ENCODE measurements at places on chromosomes 6 and 20.

- no peak for DNase-seq
Observed at GRCh38 chr6:111543913-111544435, 61.0 kb upstream of the REV3L start.

GRCh38 chr6:10746915-10747250, 722 bp upstream of the TMEM14B start:
- no peak for DNase-seq

- no peak for DNase-seq
Observed at GRCh38 chr6:2020909-2021308, 224.5 kb downstream of the GMDS start.

DNA sequence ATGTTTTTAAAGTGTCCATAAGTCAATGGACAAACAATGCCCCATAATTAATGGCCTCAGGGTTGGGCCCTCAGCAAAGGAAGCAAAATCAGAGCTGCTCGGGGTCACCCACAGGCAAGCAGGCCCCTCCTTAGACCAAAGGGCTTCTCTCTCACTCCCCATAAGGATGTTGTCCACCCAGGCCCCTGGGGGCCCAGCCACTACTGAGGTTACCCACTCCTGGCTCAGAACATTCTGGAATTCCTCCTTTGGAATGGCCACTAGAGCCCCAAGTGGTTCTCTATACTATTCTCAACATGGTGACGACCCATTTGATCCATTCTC, 50.9 kb downstream of the BANF2 start:
- no peak for DNase-seq

DNA sequence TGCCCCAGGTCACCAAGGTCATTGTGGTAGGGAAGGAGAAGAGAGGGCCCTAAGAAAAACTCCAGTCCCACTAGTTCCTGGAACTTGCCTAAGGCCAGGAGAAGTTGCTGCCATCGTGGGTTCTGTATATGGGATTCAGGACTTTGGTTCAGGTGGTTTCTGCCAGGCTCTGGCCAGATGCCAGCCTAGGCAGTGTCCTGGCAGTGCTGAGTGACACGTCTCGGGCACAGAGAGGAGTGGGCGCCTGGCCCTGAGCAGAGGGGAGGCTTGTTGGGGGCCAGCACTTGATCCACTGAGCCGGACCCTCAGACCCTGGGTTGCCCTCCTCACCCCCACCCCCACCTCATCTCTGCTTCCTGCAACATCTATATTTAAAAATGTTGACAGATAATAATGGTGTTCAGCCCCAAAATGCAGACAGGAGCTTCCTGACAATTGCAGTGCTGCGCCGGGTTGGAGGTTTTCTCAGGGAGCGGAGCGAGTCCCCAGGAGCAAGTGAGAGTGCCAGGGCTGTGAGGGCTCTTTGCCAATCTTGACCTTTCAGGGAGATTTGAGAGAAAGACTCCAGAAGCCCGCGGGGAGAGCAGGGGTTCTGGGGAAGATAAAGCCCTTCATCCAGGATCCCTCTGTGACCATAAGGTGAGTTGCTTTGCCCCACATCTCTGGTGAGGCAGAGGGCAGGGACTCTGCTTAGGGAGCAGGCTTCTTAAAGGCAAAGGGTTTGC, 71.9 kb downstream of the PHACTR3 start:
- DNase-seq = no peak

GRCh38 chr6:56616967-56617366, 25.7 kb downstream of the DST start:
- no peak for DNase-seq

DNA sequence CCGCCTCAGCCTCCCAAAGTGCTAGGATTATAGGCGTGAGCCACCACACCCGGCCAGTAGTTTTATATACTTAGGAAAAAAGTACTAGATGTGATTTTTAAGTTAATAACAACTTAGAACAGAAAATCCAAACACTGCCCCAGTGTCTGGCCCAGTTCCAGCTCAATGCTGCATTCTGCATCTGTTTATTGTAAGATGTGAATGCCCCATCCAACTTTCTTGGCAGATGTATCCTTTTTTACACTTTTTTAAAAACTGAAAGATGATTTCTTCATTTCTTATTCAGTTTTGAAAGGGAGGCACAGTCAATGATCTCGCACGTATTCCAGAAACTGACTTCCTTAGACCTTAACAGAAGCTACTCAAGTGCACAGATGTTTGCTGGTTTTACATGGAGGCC, 85.6 kb upstream of the SRSF6 start:
- DNase-seq = no peak

DNA sequence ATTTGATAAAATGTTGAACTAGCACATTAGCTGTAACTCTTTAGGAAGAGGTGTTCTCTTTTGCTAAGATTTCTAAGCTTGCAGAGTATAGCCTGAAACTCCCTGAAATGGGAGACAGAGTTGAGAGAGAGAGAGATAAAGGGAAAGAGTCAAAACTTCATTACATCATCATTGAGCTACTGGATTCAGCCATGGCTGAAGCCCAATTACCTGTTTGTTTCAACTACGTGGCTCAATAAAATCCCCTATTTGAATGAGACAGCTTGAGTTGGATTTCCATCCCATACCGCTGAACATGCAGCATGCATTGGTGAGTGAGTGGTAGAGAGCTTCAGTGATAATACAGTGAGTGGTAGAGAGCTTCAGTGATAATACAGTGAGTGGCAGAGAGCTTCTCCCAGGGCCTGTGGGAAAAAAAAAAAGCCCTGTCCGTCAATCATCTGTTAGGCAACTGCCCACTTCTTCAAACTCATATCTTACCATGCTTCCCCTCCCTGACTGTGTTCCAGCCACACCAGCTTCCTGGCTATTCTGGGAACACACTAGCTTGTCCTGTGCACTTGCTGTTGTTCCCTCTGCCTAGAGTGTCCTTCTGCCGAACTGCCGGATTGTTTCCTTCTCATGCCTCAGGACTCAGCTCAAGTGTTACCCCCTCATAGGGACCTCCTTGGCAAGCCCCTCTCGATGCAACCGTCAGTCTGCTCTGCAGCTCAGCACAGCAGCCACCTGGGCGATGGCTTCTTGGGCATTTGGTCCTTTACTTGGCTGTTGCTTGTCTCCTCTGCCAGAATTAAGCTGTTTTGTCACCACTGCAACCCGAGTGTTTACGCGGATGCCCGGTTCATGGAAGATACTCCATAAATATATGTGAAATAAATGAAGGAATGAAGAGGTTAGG, 91.3 kb upstream of the EYA2 start:
- DNase-seq = no peak

DNA sequence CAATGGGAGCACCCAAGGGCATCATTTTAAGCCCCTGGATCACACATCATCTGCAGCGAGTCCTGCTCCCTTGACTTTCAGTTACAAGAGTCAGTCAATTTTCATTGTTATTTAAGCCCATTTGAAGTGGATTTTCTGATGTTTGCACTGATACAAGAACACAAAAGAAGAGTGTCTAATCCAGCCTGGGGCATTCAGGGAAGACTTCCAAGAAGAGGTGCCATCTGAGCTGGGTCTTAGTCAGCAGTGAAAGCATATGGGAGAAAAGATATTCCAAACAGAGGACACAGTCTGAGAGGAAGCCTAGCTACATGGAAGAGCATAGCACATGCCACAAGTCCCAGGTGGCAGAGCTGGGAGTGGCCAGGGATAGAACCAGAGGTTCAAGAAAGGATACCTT, 10.4 kb upstream of the FOXP4 start:
- DNase-seq = no peak

All from HTR-8/SVneo (cell line).